ENCODE measurements at places on chromosomes 7 and 10. TPM values are rescaled to one million over a fixed set of nuclear protein-coding genes. Genes with fewer than 3 reads are reported as not detected.

PCDH15 gene
- total RNA-seq: 0.32 TPM

NUTM2B gene
- total RNA-seq: 0.62 TPM

CCDC126 gene
- 8.0 TPM for total RNA-seq

ITIH5 gene
- 9.6 TPM for total RNA-seq

RADIL gene
- 3.7 TPM for total RNA-seq

LIPF gene
- total RNA-seq: not detected

ADCY1 gene
- 5.3 TPM for total RNA-seq

RBM20 gene
- 145 TPM for total RNA-seq

MMP21 gene
- 0.15 TPM for total RNA-seq

OPN4 gene
- total RNA-seq: not detected

LCOR gene
- 28.8 TPM for total RNA-seq

ITIH2 gene
- total RNA-seq: not detected

- DNase-seq: no peak
Measured at GRCh38 chr7:39291628-39292410, 274.4 kb upstream of the YAE1 start.

DNA sequence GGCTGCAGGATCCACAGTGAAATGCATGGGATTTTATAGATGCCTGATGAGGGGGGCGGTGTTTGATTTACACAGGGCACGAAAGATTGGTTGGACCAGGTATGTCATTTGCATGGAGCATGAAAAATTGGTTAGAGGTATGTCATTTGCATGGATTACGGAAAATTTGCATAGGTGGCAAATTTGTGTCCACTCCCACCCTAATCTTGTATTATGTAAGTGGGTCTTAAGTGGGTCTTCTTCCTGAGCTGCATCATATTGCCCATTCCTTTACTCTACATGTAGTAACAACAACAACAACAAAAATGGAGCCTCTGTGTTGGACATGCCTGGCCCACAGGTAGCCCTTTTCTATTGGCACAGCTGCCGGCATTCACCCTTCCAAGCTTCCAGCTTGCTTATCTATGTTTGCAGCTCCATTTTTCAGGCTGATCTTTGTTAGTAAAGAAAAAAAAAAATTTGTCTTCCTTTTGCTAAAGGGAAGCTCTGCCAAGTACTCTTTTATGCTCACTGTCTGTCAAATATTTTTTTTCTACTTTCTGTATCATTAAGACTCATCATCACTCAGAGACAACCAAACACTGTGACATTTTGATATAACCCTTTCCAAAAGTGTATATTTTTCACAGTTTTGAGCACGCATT is 10.3 kb upstream of the ZNF273 start:
- no peak for DNase-seq

DNA sequence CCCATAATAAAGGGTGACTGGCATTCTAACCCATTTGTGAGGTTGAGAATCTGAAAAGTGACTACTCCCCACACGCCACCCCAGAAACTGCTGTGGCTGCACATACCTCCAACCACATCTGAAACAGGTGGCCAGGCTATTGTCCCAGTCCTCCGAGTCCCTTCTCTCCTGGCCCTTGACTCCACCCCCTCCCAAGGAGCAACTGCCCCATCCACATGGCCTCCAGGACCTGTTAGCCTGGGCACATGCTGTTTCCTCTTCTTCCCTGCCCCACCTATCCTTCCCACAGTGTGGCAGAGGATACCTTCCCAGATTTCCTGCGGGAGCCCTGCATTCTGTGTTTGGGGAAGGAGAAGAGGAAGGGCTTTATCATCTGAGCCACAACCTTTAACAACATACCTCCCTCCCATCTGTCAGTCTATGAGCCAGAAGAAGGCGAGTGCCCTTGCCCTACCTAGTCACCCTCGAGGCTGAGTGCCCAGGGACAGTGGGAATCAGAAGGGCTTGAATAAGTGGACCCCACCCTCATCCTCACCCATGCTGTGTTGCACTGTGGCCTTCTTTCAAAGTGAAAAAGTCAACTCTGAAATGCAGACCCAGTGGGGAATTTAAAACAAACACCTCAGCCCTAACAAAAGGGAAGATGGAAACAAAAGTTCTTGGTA is 11.9 kb downstream of the STEAP1B start:
- DNase-seq: no peak

DNA sequence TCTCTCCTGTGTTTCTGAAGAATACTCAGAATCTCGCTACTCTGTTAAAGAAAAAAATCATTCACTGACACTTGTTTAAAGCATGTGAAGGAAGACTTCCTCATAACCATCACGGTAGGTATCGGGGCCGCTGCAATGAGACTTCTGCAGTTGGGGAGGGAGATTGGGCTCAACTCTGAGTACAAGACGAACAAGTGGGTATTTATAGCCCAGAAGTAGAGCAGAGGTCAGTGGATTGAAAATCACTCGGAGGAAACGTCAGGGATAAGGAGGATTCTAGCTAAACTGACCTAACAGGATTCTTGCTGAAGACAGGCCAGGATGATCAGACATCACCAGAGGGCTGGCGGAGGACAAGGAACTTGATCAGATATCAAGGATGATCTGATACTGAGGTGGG is 33.3 kb downstream of the ITPRIP start:
- no peak for DNase-seq

DNA sequence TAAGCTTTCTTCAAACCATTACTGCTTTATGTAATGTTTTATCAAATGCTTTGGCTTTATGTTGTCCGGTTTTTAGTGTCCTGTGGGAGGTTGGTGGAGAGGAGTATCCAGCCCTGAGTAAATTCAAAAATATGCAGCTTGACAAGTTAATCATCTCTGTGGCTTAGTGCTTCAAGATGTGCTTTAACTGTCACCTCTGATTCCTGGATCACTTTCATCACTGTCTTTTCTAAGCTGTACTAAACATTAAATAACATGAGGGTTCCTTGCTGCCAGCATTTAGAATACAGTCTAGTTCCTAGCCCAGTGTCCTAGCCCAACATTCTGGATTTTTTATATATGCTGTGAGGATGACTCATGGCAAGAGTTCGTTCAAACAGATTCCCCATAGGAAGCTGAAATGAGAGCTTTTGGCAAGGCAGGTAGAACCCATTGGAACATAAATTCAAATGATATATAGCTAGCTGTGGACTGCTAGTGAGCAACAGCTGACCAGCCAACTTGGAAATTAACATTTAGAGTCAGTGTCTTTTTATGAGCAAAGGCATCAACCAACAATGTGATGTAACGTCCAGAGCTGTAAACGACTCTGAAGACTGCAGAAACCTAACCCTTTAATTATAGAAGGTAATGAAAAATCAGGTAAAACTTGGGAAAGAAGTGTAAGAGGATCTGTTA is 80.6 kb upstream of the OIT3 start:
- no peak for DNase-seq

DNA sequence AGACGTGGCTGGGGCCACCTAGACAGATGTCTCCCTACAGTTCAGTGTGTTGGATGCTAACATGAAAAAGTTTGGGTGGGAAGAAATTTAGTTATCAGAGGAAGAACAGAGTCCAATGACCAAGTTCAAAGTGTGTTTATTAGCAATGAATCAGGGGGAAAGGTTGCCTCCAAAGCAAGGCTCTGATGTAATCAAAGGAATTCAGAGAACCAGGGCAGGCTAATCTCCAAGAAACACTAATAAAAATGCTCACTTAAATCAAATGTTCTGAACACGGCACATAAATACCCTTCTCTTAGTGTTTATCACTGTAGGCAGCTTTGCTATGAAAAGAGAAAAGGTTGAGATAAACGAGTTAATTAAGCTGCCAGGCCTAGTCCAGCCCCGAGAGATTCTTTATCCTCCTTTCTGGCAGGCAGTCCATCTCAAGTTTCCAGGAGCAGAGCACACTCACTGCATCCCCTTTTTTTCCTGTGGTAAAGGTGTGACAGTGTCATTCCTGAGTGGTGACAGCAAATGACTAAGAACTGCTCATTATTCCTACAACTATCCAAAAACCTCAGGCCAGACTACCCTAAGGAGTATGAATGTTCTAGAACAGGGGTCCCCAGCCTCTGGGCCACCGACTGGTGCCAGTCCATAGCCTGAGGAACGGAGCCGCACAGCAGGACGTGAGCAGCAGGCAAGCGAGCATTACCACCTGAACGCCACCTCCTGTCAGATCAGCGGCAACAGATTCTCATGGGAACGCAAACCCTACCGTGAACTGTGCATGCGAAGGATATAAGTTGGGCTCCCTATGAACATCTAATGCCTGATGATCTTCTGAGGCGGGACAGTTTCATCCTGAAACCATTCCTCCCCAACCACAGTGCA is 66.9 kb upstream of the FHIP2A start:
- no peak for DNase-seq

DNA sequence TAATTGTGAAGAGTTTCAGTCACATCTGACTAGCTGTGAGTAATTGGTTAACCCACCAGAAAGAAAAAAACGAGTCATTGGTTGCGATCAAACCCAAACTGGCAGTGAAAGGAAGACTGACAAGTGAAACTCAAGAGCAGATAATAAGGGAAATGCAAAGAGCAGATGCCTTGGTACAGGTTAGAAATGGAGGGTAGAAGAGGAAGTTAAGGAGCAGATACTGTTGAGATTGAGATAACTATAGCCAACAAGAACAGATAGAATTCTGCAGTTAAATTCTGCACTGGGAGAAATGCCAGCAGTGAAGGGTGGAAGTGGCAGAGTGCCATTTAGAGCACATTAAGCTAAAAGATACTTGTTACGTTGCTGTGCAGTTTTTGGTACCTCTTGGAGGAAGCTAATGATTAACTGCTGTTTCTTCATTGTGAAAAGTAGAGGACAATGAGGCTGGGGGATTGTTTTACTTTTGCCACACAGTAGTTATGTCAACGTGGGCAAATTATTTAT is 65.8 kb downstream of the CDK13 start:
- DNase-seq: no peak

DNA sequence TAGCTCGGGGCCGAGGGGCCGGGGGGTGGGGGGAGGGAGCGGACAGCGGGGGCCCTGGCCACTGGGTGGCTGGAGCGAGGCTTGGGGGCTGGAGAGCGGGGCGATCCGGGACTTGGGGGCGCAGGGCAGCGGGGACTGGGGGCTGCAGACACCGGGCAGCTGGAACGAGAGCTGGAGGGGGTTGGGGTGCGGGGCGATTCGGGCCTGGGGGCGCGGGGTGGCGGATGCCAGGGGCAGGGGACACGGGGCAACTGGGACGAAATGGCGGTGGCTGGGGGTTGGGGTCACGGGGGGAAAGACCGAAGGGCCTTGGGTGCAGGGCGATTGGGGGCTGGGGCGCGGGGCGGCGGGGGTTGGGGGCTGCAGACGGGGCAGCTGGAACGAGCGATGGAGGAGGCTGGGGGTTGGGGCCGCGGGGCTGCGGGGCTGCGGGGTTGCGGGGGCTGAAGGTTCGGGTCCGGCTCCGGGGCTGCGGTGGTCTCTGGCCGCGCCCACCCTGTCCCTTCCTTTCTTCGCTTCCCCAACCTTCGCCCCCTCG is 590 bp downstream of the COL26A1 start:
- no peak for DNase-seq

- DNase-seq: no peak
Measured at GRCh38 chr7:144869082-144869481, 33.2 kb upstream of the TPK1 start.

DNA sequence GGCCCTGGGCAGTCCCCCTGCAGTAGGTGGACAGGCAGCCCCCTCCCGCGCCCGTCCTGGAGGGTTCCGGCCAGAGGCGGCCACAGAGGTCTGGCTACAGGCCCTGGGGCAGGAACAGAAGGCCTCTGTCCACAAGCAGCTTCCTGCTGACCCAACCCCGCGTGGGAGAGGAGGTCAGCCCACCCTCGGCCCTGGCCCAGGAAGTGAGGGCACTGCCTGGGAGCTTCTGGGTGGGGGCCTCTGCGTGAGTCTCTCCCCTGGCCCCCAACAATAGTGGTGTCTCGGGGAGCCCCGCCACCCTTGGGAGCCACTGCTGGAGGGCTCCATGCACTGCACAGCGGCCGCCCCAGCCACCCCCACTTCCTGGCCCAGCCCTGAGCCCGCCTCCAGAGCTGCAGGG is 4.7 kb downstream of the MICALL2 start:
- no peak for DNase-seq

- DNase-seq: no peak
Measured at GRCh38 chr7:106644999-106645398, 16.0 kb downstream of the CCDC71L start.

- DNase-seq: no peak
Measured at GRCh38 chr10:132185601-132186487, 904 bp upstream of the DPYSL4 start.

DNA sequence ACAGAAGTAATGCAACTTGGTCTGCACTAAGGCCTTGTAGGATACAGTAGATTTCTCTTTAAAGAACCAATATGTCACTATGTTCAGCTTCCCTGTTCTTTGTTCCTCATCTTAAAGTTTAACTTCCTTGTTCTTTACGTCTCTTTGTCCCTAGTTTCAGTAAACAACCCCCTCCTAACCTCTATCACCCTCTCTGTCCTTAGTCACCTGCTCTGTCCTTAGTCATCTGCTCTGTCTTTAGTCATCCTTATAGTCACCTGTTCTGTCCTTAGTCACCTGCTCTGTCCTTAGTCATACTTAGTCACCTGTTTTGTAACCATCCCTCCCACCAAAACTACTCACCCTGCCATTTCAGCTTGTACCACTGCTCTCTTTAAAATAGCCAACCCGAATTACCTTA is 144.6 kb upstream of the TMEM106B start:
- DNase-seq: no peak

DNA sequence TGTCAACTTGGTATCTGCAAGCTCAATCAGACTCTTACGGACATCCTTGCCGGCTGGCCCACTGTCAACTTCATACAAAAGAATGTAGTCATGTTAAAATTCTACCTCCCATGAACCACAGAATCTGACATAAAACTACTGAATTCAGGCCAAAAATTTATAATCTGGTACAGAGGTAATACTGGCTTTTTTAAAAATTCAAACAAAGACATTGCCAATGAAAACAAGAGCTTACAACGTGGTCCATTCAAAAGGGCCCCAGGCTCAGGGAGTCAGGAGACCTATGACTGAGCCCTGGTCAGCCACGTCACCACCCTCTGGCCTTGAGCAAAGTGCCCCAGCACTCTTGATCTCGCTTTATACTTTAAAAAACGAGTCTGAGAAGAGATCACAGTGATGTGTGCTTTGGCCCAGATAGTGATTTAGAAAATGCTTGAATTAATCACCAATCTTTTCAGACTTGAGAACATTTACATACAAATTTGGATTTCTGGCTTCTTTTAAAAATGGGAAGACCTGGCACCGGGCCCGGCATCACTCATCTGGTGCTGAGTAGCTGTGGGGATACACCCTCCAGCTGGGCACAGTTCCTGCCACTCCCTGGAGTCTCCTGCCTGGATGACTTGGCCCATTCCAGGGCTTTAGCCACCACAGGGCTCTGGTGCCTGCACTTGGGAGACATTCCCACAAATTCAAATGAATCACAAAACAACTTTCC is 94.1 kb downstream of the PIP4K2A start:
- DNase-seq: peak; percentile 76

DNA sequence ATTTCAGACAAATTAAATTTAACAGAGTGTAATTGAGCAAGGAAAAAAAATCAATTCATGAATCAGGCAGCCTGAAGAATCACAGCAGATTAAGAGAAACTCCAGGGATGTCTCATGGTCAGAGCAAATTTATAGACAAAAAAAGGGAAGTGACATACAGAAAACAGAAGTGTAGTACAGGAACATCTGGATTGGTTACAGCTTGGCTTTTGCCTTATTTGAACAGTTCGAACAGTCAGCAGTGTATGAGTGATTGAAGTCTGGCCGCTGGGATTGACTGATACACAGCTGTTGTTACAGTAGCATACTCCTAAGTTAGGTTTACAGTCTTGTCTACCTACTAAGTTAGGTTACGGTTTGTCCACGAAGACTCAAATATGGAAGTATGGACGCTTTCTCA is 255.3 kb downstream of the HPSE2 start:
- no peak for DNase-seq

Data from heart right ventricle (tissue), 16 donors.